ENCODE measurements at places on chromosomes 12 and 14.
A peak's percentile ranks its signal among the peaks of the same experiment; 100 is the strongest.

DNA sequence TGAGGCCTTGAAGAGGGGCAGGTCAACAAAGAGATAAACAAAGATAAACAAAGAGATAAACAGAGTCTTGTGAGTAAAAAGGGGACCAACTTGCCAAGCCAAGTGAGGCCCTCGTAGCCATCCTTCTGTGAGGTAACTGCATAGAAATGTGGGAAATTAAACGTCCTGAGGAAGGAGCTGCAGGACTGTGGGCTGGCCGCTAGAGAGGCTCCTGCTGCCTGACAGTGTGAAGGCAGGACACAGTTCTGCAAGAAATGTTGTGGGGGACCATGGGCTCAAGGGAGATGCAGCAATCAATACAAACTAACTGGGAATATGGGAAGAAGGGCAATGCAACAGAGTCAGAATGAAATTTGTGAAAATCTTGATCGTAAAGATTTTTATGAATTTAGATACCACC, 91.9 kb downstream of the SLC8A3 start:
- DNase-seq = no peak

- no peak for DNase-seq
Measured at GRCh38 chr12:13130981-13131380, 27.5 kb upstream of the GSG1 start.

GRCh38 chr12:79274501-79275064, 410.0 kb downstream of the SYT1 start:
- no peak for DNase-seq

- no peak for DNase-seq
Measured at GRCh38 chr12:4161718-4162117, 111.8 kb upstream of the CCND2 start.

DNA sequence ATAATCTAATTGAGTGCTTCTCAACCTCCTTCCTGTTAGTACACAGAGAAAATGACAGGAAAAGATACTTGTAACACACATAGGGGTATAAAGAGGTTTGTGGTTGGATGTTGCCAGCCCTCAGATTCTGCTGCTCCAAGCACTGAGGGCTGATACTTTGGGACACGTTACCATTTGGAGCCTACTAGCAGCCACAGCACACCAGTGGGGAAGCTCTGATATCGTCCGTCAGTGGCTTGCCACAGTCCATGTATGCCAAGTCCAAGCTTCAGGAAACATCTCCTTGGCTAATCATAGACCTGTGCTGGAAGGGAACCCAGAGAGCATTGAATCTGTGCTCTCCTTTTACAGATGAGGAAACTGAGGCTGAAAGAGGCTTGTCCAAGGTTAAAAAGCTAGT, 22.3 kb downstream of the B4GALNT3 start:
- no peak for DNase-seq

GRCh38 chr12:114656906-114657596, 26.9 kb downstream of the TBX3 start:
- DNase-seq = no peak

- peak; percentile 86 for DNase-seq
Measured at GRCh38 chr14:91173221-91173670, 59.4 kb downstream of the DGLUCY start.

DNA sequence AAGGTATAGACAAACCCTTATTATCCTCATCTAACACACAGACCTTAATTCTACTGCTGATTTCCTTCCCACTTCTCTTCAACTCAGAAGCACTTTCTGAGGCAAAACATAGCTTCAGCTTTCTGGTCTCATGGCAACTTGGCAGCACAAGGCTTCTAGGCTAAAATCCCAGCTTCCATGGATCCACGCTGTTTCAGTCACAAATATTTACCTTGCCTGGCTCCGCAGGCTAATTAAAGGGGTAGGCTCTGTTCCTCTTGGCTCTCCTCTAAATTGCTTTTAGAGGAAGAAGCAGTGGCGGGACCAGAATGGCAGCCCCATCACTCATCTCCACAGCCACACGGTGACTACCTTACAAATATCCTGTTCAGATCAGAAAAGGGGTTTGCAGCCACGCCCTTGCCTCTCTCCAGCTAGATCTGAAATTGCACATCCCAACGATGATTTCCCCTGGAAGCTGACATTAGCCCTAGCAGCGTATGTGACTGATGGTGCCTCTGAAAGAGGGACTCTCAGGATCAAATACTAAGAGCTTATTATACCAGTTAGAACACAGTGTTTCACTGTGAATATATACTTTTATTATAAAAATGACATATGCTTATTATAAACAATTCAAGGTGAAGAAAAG, 221.5 kb upstream of the NUDT4 start:
- no peak for DNase-seq

DNA sequence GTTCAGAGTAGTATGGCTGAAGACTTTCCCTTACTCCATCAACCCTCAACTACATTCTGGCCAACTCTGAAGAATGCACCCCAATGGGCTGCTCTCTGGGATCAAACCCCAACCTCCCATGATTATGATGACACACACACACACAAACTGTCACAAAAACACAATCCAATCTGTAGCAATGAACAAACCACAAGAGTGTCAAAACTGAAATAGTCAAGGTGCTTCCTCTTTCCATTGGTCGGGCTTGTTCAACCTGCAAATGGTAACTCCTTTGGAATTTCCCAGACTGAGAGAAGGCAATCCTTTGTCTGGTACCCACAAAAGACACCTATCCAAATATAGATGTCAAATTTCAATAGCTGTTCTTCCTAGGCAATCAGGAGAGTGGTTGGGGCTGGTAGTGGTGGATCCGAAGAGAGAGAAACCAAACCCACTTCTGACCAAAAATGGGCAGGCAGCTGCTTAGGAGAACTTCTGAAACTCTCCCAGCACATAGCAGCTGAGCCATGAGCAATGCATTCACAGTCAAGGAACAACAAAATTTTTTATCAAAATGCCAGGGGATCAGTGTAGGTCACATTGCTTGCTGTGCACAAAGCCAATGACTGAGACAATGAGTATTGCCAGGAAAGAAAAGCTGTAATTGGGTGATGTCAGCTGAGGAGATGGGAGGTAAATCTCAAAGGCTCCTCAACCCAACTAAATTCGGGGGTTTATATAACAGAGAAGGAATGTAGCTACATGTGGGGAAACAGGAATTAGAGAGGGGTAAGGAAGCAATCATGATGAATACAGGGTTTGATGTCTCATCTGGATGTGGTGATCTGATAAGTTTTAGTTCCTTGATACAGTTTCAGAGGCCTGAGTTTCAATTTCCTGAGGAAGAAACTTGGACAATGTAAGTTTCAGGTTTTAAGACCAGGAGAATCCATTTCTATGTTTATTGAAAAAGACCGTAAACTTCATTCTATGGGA, 191.4 kb downstream of the KITLG start:
- DNase-seq = no peak

DNA sequence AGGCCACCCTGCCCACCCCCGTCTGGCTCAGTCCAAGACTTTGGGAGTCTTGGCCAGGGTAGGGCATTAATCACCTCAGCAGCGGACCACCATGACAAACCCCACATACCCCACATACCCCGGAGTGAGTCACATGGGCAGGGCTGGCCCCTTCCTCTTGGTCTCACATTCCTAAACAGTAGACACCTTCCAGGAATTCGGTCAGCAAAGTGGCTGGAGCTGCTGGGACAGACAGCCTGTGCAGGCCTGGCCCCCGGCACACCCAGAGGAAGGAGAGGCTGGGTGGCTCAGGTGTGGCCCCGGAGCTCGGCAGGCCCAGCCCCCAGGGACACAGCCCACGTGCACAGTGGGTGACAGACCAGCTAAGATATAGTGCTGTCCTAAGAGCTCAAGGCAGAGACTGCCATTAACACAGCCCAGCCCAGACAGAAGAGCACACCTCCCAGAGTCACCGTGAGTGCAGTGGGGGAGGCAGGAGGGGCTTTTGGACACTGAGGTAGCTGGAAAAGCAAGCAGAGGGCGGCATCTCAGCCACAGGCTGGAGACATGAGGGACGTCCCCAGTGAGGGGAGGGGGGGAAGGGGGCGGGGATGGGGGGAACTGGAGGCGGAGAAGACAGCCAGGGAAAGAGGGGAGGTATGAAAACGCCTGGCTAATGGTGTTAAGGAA, 24.0 kb downstream of the CCDC85C start:
- no peak for DNase-seq

GRCh38 chr12:19402743-19403431, 36.4 kb upstream of the AEBP2 start:
- DNase-seq = no peak

DNA sequence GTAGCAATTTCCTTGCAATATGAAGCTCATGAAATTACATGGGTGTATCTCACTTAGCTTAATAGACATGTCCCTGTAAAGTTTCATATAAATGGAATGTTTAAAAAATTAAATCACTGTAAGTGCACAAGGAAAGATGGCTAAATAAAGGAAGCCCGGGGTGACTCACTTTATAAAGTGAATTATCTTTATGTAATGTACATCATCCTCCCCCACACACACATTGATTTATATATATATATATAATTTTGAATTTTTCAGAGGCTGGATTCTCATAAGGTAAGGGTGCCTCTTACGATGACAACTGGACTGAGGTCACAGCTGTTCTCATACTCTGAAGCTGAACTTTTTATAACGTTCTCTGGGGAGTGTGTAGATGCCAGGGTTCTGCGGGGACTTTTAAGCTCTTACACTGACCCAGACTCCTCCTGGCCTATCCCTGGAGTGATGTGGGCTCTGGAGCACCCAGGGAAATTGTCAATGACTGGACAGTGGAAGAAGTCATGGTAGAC, 108.7 kb upstream of the HIF1A start:
- DNase-seq = no peak

GRCh38 chr14:90296641-90297040, 35.1 kb downstream of the NRDE2 start:
- DNase-seq = no peak

DNA sequence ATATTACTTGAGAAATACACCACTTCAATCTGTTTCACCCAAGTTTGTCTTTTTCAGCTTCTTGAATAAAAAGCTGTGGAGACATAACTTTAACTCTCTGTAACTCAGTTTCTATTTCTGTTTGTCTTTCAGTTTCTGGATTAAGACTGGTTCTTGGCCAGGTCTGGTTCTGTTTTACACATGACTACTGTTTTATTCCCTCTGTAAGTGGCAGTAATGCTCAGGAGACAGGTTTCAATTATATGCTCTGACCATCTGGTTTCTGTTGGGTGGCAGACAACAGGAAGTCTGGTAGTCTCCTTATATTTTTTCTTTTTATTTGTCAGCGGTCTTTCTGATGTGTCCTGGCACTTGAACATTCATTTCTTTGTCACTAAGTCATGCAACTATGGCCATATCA, 102.9 kb downstream of the RPS29 start:
- DNase-seq = no peak

GRCh38 chr12:33546004-33546403, 106.4 kb upstream of the SYT10 start:
- DNase-seq = no peak

GRCh38 chr12:83093426-83093825, 406.7 kb downstream of the TMTC2 start:
- DNase-seq = no peak

GRCh38 chr12:2117541-2117940, 64.8 kb downstream of the CACNA1C start:
- DNase-seq = no peak

DNA sequence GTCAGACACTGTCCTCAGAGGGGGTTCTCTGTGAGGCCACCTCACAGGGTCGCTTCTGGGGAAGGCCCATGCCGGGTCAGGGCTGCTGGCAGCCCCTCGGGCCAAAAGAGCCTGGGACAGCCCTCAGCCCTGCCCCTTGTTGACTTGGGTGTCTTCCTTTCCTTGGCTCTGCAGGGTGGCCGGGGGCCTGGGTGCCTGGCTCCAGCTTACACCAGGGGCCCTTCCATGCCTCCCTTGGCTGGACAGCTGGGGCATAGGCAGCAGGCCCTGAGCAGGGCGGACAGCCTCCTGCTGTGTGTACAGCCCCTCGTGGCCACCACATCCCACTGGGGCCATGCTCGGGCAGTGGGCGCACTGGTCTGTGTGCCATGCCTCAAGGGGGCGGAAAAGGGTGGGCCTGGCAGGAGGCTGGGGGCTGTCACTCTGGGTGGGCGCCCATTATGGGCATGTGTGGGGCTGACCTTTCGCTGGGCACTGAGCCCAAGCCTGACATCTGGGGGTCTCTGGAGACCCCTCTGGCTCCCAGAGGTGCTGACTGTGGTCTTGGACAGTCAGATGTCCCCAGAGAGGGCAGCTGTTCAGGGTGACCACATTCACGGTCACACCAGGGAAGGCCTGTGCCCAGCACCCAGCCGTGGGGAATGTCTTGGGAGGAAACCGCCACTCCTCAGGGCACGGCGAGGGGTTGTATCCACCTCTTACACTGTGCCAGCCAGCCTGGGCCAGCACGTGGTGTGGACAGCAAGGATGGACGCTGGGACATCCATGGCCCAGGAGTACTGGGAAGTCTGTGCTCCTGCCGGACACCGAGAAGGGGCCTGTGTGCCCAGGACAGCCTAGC, 313.3 kb downstream of the TMEM121 start:
- no peak for DNase-seq

All from B cell (primary cell).